Nucleus accumbens (tissue), 56 donors: ENCODE measurements at places on chromosomes 7 and 10.

DNA sequence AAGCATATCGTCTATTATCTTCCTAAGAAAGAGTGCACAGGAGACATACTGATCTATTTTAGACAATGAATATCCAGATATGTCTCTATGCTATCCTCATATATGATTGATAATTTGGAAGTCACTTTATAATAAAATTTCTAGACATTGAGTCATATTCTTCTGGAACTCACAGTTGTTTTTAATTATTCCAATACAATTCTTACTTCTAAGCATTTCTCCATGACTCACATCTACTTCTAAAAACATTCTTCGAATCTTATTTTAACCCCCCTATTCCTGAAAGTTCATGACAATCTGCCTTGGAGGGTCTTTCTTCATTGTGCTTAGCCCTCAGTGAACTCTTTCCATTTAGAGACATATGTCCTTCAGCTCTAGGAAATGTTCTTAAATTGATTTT, 368.1 kb downstream of the MDFIC start:
- DNase-seq = no peak

DNA sequence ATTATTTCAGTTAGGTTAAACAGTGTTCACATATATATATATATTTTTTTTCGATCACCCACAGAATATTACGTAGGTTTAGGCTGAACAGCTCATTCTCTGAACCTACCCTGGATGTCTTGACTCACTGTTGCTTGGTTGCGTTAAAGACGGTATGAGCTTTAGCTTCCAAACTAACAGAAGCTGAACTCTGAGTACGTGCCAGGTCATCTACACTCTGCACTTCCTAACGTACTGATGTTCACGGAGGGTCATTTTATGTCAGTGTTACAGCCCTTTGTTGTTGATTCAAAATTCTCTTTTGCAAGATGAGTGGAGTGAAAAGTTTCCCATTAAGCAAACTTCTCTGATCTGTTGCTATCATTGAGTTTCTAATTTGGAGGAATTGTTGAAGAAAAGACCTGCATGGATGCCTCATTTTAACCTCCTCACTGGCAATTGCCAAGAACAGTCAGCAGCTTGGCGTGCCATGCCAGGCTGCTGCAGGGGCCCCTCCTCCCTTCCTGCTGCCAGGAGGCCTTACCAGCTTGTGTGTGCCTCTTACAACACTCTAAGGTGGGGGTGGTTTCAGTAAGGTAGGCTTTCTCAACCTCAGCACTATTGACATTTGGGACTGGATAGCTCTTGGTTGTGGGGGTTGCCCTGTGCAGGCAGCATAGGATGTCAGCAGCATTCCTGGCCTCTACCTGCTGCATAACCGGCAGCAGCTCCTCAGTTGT, 44.3 kb downstream of the INSYN2A start:
- DNase-seq = no peak

DNA sequence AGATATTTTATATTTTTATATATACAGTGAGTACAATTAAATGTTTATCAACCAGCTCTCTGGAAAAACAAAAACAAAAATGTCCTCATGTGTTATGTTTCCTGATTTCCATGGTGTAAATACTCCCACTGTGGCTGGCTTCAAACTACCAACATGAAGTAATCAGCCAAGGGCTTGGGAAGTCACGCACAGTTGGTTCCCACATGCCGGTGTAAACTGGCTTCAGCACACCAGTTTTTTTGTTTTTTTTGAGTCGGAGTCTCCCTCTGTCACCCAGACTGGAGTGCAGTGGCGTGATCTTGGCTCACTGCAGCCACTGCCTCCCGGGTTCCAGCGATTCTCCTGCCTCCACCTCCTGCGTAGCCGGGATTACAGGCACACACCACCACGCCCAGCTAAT, 11.8 kb downstream of the OSBPL3 start:
- no peak for DNase-seq

DNA sequence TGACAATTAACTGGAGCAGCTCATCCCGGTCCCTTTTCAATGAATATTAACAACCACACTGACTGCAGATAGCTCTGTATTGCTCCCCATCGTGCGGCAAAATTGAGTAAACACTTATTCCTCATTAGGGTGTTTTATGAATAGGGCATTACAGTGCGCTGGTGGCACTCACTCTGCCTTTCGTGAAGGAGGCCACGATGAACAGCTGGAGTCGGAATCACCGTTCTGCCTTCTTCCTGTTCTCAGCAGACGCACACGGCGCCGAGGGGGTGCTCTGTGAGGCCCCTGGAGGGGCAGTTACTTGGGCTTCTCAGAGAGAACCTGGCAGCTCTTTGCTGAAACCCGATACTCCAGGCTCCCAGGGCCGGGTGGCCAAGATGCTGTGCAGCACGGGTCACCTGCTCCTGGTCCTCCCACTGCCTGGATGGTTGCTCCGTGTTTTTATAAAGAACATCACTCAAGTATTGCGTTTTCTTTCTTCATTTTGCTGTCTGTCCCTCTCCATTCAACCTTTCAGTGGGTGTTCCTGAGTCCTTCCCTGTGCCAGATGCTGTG, 241.9 kb downstream of the GLRX3 start:
- DNase-seq = no peak

- DNase-seq = no peak
Measured at GRCh38 chr7:88302486-88302885, 4.2 kb downstream of the STEAP4 start.

DNA sequence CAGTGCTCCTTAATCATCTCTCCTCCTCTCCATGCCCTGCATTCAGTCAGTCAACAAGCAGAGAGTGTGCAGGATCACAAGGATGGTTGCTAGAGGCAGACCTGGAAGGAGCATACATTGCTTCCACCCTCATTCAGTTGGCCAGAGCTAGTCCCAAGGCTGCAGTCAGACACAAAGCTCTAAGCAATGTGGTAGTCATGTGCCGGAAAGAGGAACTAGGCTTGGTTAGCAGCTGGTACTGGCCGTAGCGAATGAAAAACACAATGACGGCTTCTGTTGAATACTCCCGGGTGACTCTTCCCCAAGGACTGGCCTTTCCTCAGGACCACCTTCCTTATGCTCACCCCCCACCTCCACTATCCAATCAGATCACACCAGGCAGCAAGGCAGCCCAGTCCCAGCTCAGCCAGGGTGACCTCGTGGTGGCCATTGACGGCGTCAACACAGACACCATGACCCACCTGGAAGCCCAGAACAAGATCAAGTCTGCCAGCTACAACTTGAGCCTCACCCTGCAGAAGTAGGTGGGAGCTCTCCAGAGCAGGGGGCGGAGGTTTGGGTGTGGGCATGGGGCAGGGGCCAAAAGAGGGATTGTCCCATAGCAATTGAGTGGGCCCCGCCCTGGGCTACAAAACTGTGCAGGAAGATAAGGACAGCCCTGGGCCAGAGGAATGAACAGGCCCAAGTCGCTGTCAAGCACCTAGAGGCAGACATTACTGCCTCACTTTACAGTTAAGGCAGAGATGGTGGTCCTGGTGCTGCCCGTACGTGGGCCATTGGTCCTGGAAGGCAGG, 10.9 kb downstream of the LDB3 start:
- DNase-seq = peak; percentile 55

DNA sequence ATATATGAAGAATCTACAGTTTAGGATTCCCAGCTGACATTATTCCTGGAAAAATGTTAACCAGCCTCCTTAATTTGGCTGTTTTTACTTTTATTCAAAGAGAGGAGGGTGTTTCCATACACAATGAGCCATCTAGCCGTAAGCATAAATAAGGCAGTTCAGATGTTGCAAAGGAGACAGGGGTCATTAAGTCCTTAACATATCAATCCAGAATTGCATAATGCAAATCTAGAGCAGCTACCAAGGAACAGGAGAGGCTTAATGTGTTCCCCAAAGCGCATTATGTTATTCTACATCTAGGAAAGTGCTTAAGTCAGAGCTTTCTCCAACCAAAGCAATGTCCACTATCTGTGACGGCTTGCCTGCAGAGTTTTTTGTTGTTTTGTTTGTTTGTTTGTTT, 32.4 kb upstream of the TCF7L2 start:
- DNase-seq = no peak

GRCh38 chr10:119444866-119445265, 97.7 kb downstream of the RGS10 start:
- DNase-seq = no peak

DNA sequence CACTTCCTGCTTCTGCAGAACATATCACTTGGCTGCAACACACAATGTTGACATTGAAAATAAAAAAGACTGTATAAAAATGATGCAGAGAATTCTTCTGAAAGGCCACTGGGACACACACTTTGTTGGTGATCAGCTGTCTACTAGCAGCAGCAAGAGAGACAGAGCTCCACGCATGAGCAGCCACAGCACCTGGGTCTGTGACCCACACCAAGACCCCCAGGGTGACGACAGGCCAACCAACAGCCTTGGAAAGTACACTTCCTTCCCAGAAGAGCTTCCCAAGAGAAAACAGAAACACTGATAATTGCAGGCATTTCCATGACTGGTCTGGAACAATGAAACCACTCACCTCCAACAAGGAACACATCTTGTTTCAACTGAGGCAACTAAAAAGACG, 239.0 kb downstream of the DIP2C start:
- DNase-seq = no peak

DNA sequence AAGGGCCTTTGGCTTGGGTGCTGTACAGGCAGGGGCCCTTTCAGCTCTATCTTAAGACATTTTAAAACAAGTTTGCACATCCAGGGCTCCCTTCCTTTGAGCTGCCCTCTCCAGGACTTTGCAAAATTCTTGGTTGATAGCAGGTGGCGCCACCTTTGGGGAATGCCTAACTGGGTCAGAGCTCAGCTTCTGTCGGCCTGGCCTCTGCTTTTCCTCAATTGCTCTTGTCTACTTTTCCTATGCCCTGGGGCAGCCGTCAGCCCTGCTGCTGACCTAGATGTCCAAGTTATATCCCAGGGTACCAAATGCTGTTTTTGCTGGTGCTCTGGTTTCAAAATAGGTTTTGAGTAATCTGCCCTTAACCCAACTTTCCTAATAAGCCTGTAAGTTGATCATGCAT, 65.8 kb downstream of the APBB1IP start:
- no peak for DNase-seq

- DNase-seq = no peak
Measured at GRCh38 chr10:44386546-44387052, 1.7 kb upstream of the CXCL12 start.

DNA sequence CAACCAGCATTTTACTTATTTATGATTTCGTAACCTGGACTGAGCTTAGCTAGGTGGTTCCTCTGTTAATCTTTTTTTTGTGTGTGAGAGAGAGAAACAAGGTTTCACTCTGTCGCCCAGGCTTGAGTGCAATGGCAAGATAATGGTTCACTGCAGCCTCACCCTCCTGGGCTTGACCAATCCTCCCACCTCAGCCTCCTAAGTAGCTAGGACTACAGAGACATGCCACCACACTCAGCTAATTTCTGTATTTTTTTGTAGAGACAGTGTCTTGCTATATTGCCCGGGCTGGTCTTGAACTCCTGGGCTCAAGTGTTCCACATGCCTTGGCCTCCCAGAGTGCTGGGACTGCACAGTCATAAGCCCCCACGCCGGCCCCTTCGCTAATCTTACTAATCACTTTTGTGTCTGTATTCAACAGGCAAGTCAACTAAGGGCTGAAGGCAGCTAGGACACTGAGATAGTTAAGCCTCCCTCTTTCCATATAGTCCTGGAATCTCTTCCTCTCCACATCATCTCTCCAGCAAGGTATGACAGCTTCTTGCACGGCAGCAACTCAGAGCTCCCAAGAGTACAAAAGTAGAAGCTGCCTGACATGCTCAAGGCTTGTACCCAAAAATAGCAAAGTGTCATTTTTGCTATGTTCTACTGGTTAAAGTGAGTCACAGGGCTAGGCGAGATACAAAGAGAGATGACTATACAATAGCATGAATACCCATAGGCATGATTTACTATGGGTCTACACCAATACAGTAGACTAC, 11.3 kb downstream of the KMT2C start:
- DNase-seq = no peak

- no peak for DNase-seq
Measured at GRCh38 chr7:138992052-138992531, 10.9 kb upstream of the KIAA1549 start.

DNA sequence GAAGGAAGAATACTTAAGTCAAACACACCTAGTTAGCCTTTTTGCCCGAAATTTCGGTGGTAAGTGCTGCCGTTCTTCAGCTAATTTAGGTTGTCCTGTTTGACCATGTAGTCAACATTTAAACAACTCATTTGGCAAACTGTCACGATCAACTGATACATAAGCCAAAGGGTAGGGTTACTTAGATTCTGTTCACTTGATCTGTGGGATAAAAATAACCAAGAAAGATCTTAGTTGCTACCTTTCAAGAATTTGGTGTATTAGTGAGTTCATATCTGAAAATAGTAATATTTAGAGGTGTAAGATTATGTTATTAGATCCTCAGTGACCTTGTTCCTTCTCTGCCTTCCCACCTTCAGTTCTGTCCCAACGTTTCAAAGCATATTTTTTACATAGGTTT, 2.0 kb downstream of the TNKS2 start:
- DNase-seq = no peak

DNA sequence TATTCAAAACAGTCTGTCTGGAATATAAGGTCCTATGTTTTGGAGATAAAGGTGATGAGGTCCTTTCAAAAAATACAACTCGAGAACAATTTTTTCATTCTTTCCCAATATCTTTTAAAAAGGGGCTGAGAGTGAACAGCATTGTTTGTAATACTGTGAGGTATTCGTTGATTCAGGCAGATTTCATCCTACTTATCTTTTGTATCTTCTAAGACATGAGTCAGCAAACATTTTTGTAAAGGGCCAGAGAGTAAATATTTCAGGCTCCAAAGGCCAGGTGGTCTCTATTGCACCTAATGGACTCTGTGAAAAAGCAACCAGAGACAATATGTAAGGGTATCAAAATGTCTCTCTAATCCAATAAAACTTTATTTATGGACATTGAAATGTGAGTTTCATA, 8.1 kb upstream of the ANK3 start:
- DNase-seq = no peak

GRCh38 chr10:3995302-3996210, 210.5 kb upstream of the KLF6 start:
- no peak for DNase-seq

DNA sequence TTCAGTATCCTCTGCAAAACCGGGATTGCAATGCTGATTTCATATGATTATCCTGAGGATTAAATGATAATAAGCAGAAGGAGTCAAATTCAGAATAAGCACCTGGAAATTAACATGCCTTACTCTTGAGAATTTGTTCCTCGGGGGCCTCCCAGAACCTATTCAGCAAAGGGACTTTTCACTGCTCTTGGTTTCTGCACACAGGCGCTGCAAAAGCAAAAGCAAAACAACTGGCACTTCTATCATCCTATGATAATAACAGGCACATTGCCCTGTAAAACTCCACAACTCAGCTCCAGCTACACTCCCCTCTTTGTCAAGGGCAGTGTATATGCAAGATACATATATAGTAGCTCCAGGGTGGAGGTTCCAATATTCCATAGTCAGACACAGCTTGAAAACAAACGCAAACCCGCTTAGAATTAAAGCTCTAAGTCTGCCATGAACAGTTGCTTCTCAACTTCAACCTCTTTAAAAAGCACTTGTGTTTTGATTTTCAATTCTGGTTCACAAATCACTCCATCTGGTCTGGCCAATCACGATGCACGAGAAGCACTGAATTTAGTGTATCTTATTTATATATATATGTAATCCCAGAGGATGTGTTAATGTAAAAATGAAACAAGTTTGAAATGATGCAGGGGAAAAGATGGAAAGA, 119.9 kb upstream of the PTER start:
- DNase-seq = no peak
